ENCODE measurements at places on chromosomes 6 and 20.
A peak's percentile ranks its signal among the peaks of the same experiment; 100 is the strongest.

- DNase-seq, result no peak
These were observed 21.6 kb upstream of the TNFAIP3 start for GRCh38 chr6:137845460-137845859.

GRCh38 chr6:31541059-31541657 lies 645 bp downstream of the DDX39B start:
- peak; percentile 50 for DNase-seq

DNA sequence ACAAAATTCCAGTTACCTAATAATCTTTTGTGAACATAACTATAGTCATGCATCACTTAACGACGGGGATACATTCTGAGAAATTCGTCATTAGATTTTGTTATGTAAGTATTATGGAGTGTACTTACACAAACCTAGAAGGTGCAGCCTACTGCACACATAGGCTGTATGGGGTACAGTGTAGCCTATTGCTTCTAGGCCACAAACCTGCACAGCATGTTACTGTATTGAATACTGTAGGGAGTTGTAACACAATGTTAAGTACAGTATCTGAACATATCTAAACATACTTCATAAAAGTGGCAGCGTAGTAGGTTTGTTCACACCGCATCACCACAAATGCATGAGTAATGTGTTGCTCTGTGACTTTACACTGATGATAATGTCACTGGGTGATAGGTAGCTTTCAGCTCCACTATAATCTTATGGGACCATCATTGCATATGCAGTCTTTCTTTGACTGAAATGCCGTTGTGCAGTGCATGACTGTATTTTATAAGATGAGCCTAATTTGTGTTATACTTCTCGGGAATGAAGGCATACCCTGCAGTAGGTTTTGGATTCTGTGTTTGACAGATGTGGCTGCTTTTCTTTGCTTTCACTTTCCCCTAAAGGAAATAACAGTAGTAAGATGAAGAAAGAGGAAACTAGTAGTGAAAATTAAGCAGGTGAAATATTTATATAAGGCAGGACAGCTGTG lies 365.6 kb downstream of the FARS2 start:
- no peak for DNase-seq

GRCh38 chr6:85516168-85516567 lies 66.3 kb downstream of the NT5E start:
- DNase-seq, result no peak

DNA sequence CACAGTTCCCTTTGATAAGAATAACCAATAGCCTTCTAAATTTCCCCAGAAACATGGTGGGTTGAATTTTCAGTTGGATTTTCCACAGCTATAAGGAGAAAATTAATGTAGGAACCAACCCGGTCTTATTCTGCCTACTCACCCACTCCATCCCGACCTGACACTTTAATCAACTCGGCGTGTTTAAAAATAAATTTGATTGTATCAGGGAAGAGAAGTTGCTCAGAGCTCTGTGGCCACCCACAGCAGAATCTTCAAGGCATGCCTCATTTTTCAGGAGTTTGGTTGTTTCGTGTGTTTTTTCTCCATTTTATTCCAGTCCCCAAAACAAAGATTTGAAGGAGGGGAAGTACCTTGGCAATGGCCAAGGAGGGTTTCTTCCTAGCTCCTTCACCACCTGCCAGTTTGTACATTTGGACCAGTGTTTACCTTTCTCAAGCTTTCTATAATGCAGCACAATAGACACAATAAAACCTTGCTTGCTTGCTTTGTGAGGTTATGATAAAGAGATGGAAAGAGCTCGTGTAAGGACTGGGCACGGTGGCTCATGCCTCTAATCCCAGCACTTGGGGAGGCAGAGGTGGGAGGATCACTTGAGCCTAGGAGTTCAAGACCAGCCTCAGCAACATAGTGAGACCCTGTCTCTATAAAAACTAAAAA lies 297.2 kb upstream of the JARID2 start:
- no peak for DNase-seq

DNA sequence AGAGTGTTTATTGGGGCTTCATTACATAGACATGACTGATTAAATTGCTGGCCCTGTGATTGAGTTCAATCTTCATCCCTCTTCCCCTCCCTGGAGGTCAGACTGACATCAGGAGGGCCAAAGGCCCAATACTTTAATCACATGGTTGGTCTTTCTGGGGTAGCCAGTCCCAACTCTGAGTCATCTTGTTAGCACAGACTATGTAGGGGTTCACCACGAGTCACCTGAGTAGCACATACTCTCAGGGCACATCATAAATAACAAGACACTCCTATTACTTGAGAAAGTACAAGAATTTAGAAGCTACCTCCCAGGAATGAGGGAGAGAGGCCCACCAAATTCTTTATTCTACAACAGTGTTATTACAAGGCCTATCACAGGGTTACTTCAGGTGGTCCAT lies 11.3 kb downstream of the GINS1 start:
- no peak for DNase-seq

- no peak for DNase-seq
These were observed 8.7 kb upstream of the GMPR start for GRCh38 chr6:16229700-16230099.

- DNase-seq, result no peak
These were observed 12.5 kb upstream of the PCK1 start for GRCh38 chr20:57548177-57549058.

- DNase-seq, result no peak
These were observed 194.5 kb upstream of the CDYL start for GRCh38 chr6:4581468-4582385.

DNA sequence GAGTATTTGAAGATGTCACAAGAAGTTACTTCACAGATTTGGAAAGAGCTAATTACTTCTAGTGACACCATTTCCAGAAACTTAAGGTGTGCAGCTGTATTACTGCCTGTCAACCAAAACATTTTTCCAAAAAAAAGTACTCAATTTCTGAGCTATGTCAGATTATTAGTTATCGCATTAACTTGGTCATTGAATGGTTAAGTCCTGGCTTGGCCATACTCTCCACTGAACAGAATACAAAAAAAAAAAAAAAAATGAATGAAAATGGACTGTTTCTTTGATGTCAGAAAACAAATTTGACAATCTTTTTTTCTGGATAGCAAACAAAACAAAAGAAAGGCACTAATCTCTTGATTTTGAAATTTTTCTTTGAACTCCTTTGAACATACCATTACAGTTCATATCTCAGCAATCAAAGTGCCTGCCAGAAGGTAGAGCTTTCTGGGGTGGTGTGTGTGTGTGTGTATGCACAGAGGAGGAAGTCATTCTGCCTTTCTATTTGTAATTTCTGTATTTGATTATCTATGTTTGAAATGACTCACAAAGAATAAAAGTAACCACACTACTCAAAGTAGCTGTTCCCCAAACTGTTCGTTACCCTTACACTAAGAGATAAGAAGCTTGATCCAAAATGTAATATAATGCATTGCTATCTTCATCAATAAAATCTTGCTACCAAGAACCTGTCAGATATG lies 210.8 kb upstream of the FUT9 start:
- DNase-seq, result no peak

GRCh38 chr6:1437553-1438406 lies 48.4 kb downstream of the FOXF2 start:
- no peak for DNase-seq

GRCh38 chr6:90083891-90084290 lies 189.6 kb downstream of the GJA10 start:
- no peak for DNase-seq

DNA sequence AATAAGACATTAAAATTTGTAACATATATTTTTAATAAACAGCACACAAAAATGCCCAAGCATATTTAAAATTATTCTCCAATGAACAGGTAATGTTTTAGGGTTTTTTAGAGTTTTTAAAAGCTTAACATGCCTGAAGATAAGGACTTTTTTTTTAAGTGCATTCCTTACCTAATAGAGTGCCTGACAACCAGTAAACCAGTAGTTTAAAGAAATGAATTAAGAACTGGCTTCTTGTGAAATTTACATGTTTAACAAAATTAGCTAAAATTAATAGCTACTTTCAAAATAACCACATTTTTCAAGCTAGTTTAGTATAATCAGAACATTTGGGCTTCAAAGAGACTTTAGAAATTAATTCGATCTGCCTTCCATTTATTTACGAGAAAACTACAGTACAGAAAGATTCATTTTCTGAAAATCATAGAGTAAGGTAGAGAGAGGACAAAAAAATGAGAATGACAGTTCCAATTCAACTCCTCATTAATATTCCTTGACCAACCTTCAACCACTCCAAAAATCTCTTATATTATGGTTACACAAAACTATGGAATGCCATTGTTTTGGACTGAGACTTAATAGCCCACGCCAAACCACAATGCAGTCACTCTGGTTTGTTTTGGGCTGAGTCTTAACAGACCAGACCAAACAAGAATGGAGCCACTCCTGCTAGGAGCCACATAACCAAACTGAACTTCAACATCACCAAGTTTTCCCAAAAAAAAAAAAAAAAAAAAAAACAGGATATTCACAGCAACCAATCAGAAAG lies 5.7 kb upstream of the PLN start:
- DNase-seq, result no peak

GRCh38 chr20:36260316-36260715 lies 24.0 kb downstream of the AAR2 start:
- no peak for DNase-seq

DNA sequence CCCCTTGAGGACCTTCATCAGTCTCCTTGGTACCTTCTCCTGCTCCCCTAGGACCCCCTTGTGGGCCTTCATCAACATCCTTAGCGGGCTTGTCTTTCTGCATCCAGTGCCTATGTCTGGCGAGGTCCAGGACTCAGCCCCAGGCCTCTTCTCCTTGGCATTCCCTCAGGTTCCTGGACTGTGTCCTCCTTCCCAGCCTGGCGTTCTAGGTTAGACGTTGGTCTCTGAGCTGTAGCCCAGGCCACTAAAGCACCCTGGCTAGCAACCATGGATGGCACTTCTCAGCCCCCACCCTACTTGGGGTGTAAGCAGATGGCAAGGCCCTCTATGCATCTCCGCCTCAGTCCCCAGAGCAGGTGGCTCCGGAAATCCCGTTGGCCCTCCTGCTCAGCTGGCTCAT lies 51.5 kb upstream of the NNAT start:
- no peak for DNase-seq

- no peak for DNase-seq
These were observed 5.6 kb downstream of the GDF5 start for GRCh38 chr20:35432430-35432735.

GRCh38 chr6:10351791-10352190 lies 63.1 kb downstream of the TFAP2A start:
- no peak for DNase-seq

- DNase-seq, result no peak
These were observed 522.5 kb downstream of the EPM2A start for GRCh38 chr6:145212813-145213212.
